Activated naive CD4-positive, alpha-beta T cell treated with Interleukin-2 at 50 U/mL for 16 hours (primary cell): ENCODE measurements at places on chromosomes 3 and 15.

DNA sequence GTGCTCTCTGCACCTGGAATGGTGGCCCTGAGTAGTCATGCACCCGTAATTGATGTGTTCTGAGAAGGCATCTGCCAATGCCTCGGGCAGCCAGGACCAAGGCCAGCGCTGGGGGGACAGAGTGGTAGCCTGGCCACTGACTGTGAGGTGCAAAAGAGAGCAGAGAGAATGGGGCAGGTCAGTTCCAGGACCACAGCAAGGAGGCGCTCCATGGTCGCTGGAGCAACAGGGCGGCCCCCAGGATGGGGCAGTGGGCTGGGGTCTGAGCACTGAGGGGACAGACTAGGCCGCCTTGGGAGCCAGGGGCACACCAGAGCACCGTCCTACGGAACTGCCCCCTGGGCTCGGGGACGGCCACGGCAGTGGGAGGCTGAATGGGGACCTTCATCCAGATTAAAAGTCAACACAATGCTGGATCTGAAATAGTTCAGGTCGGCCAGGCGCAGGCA lies 48.3 kb upstream of the IQSEC1 start:
- no peak for DNase-seq

GRCh38 chr3:119417771-119418512 lies 45.5 kb downstream of the TMEM39A start:
- DNase-seq, result no peak

DNA sequence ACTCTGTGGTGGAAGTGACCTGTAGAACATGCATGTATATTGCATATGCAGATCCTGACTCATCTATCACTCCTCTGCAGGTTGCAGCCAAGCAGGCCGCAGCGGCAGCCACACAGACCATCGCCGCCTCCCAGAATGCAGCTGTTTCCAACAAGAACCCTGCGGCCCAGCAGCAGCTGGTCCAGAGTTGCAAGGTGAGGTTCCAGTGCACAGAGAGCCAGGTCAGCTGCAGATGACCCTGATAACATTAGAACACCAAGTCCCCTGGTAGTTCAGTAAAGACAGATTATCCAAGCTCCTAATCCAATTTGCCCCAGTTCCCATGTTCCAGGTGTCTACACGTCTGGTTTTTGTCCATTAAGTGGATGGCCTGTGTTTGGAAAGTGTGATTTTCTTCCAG lies 325.1 kb upstream of the TPM1 start:
- no peak for DNase-seq

GRCh38 chr3:188202358-188203138 lies 48.6 kb downstream of the LPP start:
- DNase-seq, result no peak

- no peak for DNase-seq
Observed at GRCh38 chr3:113132571-113132996, 78.8 kb upstream of the BOC start.

- DNase-seq, result no peak
Observed at GRCh38 chr3:128545120-128545752, 52.2 kb upstream of the GATA2 start.
